ENCODE measurements at places on chromosomes 6 and 20. TPM values are rescaled to one million over a fixed set of nuclear protein-coding genes. Genes with fewer than 3 reads are reported as not detected.

- no peak for DNase-seq
Observed at GRCh38 chr6:90819483-90819882, 232.6 kb upstream of the MAP3K7 start.

- DNase-seq: no peak
Observed at GRCh38 chr6:80287607-80288006, 181.1 kb downstream of the BCKDHB start.

DNA sequence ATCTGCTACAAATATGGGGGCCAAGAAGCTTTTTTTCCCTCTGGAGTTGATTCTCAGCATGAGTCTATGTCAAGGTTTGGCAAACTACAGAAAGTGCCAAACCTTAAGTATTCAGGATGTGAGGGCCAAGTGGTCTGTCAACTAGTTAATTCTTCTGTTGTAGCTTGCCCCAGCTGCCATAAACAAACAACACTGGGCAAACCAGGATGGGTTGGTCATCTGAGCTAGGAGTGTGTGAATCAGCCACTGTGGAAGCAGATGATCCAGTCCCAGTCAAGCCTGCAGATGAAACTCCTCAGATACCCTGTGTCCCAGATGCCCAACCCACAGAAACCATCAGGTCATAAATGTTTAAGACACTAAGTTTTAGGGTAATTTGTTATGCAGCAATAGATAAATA lies 103.0 kb upstream of the MOCS1 start:
- DNase-seq: no peak

DNA sequence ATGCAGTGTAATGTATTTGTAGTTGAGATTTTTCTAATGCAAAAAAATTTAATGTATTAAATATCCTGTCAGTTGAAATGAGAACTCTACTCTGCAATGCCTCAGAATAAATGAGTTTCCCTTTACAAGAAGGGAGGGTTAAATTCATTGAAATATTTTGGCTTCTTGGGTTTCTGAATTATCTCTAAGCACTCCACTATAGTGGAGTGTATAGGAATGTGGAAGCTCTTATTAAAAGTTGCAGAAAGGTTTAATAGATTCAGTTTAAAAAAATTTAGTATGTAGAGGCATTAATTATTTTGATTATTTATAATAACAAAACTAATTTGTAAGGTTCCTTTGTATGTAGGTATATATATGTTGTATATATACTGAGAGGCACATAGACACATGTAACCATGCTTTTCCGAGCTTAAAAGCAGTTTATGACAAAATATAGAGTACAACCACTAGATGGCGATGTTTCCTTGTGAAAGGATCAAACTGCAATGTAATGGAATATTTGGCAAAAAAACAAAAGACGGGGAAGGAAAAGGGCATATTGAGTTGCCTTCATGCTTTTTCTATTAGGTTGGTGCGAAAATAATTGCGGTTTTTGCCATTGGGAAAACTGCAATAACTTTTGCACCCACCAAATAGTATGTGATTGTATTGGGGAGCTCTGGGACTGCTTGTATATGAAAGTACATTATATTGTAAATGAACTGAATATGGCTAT lies 144.2 kb downstream of the MYO6 start:
- DNase-seq: no peak

DNA sequence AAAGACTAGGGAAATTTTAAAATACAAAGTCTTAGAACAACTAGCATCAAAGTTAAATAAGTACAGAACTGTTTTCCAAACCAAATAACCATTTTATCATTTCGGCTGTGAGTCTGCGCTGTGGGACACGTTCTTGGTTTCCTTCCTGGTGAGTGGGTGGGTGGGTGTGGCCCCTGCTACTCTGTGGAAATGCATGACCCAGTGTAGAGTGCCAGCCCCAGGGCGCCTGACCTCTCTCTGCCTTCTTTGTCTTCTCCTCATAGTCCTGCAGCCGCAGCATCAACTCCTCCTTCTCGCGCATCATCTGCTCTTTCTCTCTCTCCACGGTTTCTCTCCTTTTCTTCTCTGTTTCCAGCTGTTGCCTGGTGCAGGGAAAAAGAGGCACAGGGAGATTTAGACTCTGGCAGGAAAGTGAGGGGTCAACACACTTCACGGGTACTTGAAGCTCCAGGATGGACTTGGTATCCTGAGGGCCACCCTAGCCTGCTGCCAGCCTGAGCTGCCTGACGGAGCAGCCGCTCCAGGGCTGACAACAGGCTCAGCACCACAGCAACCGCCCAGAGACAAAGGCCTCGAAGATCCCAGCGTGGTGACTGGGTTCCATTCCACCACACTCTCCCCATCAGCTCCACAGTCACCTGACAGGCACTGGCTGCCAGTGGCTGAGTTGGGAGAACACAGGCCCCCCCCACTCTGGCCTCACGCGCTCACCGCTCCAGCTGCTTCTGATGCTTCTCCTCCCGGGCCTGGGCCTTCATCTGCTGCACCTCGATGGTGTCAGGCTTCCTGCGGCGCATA lies 48.4 kb downstream of the EZR start:
- no peak for DNase-seq

GRCh38 chr6:108302386-108302785 lies 7.5 kb downstream of the AFG1L start:
- no peak for DNase-seq

- no peak for DNase-seq
Observed at GRCh38 chr20:59448851-59449444, 148.5 kb downstream of the EDN3 start.

DNA sequence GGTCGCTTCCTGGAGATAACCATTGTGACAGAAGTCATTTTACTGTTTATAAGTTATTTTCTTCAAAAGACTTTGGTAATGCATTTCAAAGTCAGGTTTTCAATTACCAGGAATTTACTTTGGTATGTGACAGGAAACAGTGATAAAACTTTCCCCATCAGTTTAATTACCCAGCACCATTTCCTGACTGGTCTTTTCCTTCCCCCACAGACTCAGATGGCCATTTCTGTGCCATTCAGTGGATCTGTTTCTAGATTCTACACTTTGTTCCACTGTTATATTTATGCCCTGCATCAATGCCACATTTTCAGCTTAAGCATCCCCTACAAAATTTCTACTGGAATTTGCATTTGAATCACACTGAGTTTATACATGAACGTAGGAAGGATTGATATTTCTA lies 16.3 kb downstream of the RRBP1 start:
- DNase-seq: no peak

- no peak for DNase-seq
Observed at GRCh38 chr6:110934381-110934898, 24.1 kb upstream of the GTF3C6 start.

DNA sequence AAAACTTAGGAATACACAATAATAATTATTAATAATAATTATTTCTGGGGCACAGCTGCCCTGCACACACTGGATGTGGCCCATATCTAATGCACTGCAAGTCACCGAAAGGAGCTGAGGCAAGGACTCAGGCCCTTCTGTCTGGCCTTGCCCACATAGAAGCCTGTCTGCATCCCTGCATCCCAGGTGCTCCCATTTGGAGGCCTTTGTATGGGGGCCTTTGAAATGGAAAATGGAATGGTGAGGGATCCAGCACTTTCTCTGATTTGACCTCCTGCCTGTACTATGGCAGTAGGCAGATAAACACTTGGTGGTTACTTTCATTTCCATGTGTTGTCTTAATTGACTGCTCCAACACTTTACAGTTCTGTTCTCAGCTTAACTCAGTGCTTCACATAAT lies 75.7 kb upstream of the PTCHD4 start:
- no peak for DNase-seq

DNA sequence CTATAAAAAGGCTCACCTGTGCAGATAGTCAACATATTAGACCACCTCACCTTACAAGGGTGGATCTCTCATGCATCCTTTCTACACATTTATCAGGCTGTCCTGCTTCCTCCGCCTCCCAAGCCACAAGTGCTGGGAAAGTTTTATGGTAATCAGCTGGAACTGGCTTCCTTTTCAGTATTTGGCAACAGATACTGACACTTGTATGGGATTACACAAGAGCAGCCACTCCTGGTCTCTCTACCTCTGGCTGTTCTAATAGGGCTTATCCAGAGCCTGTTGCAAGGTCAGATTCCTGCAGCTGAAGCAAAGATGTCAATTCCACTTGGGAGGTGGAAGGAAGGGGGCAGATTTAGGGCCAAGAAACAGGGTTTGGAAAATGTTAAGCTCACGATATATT lies 503 bp upstream of the GPLD1 start:
- DNase-seq: no peak

- no peak for DNase-seq
Observed at GRCh38 chr6:131981624-131981978, 30.4 kb upstream of the CCN2 start.

DNA sequence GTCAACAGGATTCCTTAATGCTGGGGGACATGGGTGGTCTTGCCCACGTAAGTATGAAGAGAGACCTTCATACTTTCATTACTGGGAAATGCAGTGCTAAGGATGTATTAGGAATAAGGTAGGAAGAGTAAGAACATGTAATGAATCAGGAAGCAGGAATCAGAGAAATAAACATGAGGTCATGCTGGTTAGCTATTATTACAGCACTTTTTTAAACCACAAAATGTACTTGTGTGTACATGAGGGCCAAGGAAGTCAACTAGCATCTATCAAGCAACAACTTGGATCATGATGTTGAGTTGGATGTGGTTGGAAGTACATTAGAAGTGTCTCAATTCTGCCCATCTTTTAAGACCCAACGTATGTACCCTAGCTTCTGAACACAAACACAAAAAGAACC lies 63.5 kb upstream of the E2F3 start:
- no peak for DNase-seq

DNA sequence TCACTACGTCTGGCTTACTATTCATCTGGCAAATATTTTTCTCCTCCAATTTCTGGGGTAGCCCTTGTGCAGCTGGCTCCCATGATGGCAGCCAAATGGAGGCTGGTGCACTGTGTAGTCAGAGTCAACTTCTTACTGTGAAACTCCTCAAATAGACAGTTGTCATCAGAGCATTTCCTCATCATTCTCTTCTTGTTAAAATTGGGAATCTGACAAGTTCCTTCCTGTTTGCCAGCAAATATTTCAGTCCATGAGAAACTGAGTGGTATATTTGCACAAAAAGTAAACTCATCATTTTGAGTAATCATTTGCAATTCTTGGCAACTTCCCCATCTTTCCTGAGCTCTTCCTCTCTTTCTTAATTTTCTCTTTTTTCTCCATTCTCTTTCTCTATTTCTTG lies 394.9 kb upstream of the RGS17 start:
- DNase-seq: no peak

- DNase-seq: no peak
Observed at GRCh38 chr6:88519301-88520016, 353.3 kb upstream of the CNR1 start.

DNA sequence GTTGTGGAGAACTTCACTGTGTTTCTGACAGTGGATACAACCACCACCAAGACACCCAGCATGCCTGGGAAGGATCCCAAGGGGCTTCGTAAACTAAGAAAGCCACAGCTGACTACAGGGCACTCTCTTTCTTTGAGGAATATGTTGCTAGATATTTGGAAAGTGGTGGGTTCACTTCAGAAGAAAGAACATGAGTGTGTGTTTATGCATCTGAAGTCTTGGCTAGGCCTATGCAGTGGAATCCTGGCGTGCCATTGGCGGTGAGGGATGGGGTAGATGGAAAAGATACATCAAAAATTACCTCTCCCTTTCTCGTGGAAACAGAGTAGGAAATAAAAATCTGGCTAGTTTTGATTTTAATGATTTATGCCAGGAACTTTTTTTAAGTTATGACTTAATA lies 187.7 kb downstream of the PDE7B start:
- DNase-seq: no peak

DNA sequence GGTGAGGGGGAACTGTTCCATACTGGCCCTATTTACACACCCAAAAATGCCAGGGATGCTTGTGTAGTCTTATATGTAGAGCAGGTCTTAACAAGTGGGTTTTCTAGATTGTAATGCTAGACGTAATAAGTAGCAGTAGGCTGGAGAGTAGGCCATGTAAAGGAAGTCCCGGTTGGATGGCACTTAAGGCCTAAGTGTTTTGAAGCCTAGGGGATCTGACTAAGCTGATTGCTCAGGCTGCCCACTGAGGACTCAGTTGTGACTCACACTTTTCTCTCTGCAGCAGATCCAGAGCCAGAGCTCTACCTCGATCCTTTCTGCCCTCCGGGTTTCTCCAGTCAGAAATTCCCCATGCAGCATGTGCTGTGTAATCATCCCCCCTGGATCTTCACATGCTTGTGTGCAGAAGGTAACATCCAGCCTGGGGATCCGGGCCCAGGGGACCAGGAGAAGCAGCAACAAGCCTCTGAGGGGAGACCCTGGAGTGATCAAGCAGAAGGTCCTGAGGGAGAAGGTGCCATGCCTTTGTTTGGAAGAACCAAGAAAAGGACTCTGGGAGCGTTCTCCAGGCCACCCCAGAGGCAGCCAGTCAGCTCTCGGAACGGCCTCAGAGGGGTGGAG lies 26.6 kb downstream of the ZNF133 start:
- DNase-seq: no peak

- DNase-seq: no peak
Observed at GRCh38 chr6:5899216-5900045, 107.3 kb downstream of the NRN1 start.

DNA sequence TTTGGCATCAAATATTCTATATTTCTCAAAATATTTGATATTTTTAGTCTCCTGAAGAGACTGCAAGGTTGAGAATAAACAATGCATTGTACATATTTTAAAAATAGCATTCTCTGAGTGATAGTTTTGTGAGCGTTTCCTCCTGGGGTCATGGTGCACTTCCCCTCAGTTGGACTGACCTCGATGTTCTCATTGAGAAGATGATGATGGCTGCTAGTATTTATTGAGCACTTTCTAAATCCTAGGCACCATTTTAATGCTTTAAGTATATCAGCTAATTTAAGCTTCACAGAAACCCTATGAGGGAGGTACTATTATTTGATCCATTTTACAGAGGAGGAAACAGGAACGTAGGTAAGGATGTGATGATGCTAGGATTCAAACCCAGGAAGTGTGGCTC lies 18.2 kb downstream of the DSE start:
- no peak for DNase-seq

DNA sequence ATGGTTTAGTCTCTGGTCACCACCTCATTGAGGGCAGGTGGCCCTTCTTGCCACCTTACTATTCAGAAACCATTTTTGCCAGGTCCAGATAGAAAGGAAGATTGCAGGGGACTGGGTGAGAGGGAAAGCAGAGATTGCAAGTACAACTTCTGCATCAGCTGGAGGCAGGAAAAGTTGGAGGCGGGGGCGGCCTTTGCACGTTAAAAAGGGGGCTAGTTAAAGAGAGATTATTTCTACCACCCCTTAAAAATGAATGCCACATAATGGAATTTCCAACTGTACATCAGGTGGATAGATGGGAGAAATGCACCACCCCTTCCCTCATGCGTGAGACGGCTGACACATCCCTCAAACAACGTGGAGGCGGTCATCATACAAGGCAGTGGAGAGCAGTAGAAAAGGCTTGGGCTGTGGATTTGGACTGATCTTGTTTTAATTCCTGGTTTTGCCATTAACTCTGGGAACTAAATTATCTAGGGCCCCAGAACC lies 95.4 kb upstream of the CNKSR3 start:
- DNase-seq: no peak

- DNase-seq: peak; percentile 82
Observed at GRCh38 chr6:50816115-50816675, 2.5 kb upstream of the TFAP2B start.

Gene FRK
- 0.11 TPM for total RNA-seq

Gene SYNJ2
- total RNA-seq: 2.9 TPM

Gene SALL4
- 90.7 TPM for total RNA-seq

Gene RIPPLY2
- 0.66 TPM for total RNA-seq

Gene ARMH2
- not detected for total RNA-seq

Gene NFATC2
- 2.0 TPM for total RNA-seq

Gene BANF2
- total RNA-seq: not detected

Gene C6orf132
- total RNA-seq: 0.14 TPM

Gene ZNF334
- total RNA-seq: 21.4 TPM
